ENCODE measurements at places on chromosomes 7 and 10.
A peak's percentile ranks its signal among the peaks of the same experiment; 100 is the strongest.

DNA sequence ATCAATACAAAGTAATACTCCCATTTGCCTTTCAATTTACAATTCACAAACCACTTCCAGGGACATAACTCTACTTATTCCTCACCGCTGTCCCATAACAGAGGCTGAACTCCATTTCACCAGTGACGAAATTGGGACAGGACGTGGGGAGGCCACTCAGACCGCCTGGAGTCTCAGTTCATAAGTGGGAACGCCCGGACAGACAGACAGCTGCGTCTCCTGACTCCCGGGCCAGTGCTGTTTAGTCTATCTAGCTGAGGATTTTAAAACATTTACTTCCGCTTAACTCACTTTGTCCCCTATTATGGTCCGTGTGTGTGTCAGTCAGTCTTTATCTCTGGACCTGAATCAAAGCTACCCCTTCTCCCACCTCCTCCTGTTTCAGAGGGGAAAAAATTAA lies 67.4 kb upstream of the ZNF438 start:
- no peak for DNase-seq

DNA sequence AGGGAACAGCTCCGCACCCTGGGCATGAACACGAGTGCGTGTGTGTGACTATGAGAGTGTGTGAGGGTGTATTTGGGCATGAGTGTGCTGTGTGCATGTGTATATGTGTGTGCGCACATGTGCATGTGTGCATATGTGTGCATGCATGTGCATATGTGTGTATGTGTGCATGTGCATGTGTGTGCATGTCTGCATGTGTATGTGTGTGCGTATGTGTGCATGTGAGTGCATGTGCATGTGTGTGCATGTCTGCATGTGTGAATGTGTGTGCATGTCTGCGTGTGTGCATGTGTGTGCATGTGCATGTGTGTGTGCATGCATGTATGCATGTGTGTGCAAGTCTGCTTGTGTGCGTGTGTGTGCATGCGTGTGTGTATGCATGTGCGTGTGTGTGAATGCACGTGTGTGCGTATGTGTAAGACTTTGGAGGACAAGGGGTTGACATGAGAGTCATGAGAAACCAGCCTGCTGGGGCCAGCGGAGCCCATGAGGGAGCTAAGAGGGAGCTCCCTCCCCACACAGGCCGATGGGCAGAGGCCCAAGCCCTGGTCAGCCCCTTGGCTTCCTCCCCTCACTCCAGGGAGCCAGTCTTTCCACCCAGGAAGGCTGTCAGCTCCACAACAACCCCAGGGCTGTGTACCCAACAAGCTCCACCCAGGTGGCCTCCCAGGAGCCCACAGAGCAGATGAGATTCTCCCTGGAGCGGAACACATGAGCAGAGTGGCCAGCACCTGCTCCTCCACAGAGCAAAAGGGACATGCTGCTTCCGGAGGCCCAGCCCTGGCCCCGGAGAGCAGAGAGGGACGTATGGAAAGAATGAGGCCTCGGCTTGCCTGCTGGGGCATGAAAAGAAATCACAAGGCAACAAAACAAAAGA lies 142.5 kb upstream of the PPP2R2D start:
- DNase-seq, result no peak

DNA sequence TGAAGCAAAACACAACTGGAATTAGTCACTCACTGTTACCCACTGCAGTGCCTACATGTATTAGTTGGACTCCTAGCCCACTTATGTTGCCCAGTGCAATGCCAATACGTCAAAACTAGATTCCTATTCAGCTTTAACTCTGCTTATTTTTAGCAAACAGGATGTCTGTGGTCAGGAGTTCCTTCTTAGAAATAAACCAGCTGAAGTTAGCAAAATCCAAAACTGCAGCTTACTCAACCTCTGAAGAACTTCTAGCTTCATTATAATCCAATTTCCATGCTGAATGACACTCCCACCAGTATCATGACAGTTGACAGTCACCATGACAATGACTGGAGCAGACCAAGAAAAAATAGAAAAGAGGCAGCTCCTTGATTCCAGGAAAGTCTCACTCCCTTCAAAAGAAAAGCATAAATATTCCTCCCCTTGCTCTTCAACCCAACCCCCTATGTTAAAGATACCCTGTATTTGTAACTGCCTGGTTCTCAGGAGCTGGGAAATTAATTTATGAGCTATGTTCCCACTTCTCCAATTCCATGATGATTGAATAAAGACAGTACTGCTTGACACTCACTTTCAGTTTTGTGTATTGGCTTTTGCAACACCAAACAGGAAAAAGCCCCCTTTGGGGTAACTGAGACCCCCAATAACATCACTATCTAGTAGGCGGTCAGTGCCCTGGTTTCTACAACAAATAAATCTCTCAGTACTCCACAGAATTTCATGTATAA lies 327.4 kb downstream of the SORCS1 start:
- no peak for DNase-seq

DNA sequence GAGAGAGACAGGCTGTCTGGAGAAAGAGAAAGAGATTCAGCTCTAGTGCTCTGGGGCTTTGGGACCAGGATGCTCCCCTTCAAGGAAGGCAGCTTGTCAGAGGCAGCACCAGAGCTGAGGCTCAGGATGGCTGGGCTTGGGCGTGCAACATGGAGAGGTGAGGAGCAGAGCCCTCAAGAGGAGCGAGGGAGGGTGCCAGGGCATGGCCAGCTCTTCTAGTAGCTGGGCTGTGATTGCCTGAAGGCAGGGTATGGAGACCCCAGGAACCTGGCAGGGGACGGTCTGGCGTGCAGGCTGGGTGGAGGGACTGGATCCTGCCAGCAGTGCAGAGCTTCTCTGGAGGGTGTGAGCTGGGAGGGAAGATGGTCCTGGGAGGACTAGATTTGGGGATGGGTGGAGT lies 40.2 kb downstream of the ANTXRL start:
- DNase-seq, result no peak

- no peak for DNase-seq
Measured at GRCh38 chr10:116848032-116848943, 1.0 kb upstream of the ENO4 start.

DNA sequence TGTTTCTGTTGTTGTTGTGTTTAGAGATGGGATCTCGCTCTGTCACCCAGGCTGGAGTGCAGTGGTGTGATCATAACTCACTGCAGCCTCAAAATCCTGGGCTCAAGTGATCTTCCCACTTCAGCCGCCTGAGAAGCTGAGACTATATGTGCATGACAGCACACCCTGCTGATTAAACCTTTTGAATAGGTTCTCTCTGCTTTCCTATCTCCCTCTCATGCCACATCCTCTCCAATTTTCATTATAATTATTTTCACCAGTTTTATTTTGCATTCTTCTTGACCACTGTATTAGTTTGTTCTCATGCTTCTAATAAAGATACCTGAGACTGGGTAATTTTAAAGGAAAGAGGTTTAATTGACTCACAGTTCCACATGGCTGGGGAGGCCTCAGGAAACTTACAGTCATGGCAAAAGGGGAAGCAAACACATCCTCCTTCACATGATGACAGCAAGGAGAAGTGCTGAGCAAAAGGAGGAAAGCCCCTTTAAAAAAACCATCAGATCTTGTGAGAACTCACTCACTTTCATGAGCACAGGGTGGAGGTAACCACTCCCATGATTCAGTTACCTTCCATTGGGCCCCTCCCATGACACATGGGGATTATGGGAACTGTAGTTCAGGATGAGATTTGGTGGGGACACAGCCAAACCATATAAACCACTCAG lies 12.9 kb downstream of the AGK start:
- no peak for DNase-seq

DNA sequence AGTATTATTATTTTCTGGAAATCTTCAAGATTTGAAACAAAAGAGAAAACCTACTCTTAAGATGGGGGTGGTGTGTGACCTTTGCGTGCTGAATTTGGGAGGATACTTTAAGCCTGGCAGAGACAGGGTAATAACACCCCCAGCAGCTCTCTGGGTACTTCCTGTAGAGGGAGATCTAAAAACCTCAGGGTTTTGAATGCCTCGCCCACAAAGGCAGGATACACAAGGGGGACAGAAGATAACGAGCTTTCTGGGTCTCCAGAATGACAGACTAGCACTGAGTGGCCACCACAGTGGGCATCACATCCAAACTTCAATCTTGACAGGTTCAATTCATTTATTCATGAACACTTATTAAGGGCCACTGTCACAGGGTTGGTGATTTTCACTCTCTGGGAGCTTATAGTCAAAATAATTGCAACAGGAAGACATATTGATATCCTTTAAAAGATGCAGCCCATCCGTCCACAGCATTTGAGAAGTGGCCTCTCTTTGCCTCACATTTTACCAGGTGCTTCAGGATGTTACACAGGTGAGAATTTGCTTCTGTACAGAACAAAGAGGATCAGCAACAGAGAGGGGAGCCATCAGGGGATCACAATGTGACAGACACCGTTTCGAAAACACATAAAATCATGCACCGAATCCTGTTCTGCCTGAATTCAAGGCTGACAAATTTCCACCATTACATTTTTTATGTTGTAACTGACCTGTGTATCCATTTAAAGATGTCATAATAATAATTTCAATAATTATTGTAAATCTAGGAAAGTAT lies 14.3 kb downstream of the CPA1 start:
- no peak for DNase-seq

DNA sequence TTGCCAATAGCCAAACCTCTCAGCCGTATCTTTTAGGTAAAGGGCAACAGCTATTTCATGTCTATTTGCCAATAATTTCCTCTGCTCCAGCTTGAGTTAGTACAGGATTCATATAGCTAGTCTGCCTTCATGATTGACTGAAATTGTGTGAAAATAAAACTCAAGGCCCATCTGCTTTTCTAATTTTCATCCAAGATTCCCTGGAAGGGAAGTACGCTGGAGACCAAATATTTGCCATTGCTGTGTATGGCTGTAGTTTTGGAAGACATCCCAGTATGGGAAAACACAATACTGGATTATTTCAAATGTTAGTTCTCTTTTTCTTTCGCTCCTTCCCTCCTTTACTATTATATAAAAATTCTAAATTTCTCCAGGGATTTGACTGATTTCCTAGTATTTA lies 652.4 kb downstream of the CNTNAP2 start:
- DNase-seq, result no peak

- no peak for DNase-seq
Measured at GRCh38 chr10:69939061-69939460, 113.6 kb upstream of the MACROH2A2 start.

DNA sequence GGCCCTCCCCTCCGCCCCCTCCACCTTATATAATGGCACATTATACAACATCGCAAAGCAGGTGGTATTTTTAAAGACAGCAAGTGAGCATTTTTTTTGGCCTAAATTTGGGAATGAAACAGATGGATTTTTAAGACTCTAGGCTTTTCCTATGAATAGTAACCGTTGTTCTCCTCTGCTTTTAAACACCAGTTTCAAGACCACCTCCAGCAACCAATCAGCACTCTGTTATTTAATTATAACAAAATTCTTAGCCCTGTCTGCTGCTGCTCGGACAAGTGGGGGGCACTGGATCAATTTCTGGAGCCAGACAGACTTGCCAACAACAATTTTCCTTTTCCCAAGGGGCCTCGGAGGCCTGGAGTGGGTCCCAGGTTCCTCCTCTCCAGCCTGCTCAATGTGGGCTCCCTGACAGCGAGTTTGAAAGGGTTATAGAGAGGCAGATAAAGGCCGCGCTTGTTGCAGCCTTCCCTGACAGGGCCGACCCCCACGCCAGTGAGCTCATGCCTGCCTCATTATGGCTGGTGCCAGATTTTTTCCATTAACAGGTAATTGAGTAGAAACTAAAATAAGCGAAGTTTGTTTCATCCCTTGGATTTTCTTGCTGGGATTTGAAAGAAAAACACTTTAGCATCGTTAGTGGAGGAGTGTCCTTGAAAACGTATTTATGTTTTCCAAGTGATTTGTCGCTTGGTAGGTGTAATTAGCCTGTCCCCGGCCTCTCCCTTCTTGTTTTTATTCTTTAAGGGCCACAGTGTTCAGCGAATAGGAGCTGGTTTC lies 227.3 kb downstream of the TCF7L2 start:
- peak; percentile 29 for DNase-seq

- DNase-seq, result no peak
Measured at GRCh38 chr10:89668386-89669071, 23.5 kb upstream of the PANK1 start.

GRCh38 chr7:55255496-55256445 lies 109.4 kb upstream of the LANCL2 start:
- peak; percentile 81 for DNase-seq

GRCh38 chr10:121860810-121861209 lies 67.0 kb downstream of the ATE1 start:
- no peak for DNase-seq

DNA sequence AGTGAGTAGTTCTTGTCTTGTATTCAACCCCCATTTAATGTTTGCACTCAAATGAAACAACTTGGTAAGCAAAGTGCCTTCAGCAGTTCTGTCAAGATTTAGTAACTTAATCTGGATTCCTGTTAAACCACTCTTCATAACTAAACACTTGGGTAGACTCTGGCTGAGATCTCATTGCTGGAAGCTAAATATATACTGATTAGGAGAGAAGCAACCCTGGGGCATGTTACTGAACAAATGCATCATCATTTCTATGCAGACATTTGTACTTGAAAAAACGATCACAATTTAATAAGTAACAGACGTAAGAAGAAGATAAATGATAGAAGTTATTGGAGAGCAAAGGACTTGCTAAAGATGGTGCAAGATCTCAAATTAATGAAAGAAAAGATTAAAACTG lies 308.4 kb upstream of the POM121L12 start:
- DNase-seq, result no peak

GRCh38 chr7:103887050-103887449 lies 102.4 kb downstream of the RELN start:
- no peak for DNase-seq

- no peak for DNase-seq
Measured at GRCh38 chr10:130994191-130994590, 317.3 kb downstream of the TCERG1L start.

DNA sequence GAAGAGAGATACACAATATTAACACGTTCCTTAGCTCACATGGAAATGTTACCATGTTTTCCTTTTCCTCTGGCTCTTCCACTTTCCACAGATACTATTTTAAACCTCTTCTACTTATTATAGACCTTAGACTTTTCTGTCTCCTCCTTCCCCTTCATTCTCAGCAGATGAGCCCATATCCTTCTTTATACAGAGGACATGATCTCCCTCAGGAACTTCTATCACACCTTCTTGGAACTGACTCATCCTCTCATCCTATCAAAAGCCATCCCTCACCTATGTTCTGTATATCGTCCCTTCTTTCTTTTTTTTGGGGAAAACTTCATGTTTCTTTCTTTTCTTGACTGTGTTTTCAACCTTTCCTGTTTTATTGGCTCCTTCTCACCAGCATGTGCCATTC lies 20.8 kb downstream of the MTPN start:
- DNase-seq, result no peak

DNA sequence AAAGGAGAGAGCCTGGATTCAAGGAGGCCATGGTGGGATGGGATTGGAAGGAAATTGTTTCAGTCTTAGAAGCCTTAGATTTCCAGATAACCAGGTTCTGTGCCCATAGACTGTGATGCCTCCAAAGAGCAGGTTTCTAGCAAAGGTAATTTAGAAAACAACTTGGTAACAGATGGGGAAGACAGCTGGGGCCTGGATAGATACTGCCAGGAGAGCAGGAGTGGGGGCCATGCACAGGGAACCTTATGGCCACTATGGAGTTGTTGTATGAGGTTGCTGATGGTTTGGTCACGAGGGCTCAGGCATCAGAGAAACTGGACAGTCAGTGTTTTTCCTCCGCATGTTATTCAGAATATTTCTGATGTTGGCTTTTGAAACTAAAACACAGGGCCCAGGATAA lies 901.9 kb downstream of the LRMDA start:
- DNase-seq, result no peak
